ENCODE measurements at places on chromosomes 11 and 22.

- DNase-seq: no peak
These were observed 96.2 kb downstream of the RASSF10 start for GRCh38 chr11:13105237-13105844.

GRCh38 chr11:14119357-14119756, 156.8 kb downstream of the SPON1 start:
- peak; percentile 6 for DNase-seq

DNA sequence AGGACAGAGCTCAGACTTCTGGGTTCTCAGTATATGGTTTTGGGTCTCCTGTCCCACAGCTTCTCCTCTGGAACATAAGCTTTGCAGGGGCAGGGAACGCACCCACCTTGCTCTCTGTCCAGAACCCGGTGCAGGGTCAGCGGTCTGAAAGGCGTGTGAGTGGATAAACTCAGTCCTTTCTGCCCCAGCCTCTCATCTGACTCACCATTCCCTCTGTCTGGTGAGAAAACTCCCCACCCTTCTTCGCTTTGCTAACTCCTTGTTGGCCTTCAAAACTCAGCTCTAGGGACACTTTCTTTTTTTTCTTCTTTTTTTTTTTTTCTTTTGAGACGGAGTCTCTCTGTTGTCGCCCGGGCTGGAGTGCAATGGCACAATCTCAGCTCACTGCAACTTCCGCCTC, 68.9 kb upstream of the NUP50 start:
- DNase-seq: no peak

GRCh38 chr11:6052374-6052773, 21.8 kb upstream of the OR56A1 start:
- no peak for DNase-seq
